HTR-8/SVneo (cell line): ENCODE measurements at places on chromosomes 5 and 9.

DNA sequence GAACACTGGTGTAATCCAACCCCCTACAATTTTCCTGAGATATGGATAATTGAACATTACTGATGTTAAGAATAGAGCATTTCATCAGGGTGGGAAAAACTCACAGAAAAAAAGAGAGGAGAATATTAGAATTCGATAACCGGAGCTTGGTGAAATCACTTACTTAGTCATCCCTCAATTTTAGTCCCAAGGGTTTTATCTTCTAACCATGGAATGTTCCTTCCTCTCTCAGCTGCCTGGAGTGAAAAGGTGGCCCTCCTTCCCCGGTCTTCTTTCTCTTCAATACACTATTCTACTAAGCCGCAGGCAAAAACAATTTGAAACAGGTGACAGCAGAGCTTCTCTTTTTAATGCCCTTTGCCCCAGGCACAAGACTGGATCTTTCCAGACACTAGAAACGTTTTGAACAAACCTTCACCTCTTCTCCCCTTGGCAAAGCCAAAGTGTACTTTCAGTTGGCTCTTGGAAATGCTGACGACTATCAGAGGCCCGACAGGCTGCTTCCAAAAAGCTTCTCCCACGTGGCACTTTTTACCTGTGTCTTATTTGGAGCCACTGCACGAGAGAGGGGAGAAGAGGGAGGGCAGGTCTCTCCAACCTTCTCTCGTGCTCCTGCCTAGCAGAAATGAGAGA is 543.9 kb downstream of the TLE1 start:
- no peak for DNase-seq

DNA sequence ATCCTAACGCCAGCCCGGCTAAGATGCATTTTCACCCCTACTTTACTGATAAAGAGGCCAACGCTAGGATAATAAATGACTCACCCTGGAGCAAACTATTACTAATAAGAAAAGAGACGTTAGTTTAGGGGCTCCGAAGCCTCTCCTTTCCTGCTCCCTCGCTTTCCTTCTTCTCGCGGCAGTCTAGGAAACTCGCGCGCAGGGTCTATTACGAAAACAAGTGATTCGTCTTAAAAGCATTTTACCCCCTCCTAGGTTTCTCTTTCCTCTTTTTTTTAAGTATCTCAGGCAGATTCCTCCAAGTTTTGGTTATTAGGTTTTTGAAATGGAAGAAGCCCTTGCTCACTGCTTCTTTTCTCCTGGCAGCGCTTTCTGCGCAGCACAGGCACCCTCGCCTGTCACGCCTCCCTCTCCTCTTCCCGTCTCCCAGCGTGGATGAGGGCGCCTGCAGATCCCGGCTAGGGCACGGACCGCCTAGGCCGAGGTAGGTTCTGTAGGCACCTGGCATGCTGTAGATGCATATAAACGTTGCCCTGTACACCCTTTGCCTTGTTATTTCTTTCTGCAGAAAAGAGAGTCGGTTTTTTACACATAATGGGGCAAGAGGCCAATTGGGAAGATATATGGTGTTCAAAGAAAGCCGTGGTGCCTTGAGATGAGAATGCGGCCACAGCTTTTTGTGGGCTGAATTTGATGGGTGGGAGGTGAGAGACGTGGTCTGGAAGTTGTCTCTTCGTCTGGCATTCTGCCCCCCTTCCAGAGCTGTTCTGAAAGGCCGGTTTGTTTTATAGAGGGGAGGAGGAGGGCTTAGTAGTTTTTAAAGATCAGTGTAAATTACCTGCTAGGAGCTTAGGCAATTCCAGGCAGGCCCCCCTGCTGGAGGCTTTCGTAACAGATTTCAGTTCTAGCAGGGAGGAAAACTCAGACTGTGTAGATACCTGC is 983 bp downstream of the GCNT1 start:
- peak; percentile 36 for DNase-seq

DNA sequence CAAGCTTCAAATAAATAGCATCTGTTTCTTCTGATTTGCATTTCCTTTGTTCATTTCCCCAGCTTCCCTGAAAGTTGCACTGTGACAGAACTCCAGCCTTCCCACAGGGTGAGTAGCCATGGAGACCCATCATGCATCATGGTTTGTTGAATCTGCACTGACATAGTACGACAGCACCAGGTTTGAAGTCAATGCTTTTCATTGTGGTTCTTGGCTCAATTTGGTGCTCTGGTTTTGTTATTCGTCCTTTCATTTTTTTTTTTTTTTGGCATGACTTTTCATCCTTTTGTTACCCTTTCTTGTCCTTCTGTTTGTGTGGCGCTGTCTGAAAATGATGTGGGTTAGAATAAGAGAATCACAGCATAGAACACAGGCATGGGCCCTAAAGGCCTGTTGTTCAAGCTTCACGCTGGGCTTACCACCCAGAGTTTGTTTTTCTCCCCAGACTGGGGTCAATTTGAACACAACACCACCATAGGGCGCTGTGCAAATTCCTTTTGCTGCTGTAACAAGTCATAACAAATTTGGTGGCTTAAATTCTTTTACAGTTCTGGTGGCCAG is 206.2 kb upstream of the CDH10 start:
- no peak for DNase-seq

DNA sequence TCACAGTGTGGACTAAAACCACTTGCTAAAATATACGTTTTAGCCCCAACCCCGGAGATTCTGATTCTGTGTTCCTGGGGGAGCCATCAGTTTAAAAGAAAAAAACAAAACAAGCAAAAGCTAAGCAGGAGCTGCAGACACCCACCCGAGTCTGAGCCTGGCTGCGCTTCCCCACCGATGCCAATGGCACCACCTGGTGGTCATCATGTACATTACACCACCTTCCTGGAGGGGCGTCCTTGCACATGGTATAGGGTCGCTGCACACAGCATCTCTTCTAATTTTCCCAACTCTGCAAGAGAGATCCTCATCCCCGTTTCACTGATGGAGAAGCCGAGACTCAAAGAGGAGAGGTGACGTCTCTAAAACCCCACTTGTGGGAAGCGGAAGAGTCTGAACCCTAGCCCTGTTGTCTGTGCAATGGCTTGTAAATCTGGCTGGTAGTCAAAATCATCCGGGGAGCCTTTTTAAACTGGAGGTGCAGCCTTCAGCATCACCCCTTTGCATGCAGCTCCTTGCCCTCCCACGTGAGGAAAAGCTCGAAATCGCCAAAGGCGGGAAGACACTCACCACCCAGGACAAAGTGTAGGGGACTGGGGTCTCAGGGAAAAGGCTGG is 23.1 kb upstream of the CNOT6 start:
- peak; percentile 74 for DNase-seq

DNA sequence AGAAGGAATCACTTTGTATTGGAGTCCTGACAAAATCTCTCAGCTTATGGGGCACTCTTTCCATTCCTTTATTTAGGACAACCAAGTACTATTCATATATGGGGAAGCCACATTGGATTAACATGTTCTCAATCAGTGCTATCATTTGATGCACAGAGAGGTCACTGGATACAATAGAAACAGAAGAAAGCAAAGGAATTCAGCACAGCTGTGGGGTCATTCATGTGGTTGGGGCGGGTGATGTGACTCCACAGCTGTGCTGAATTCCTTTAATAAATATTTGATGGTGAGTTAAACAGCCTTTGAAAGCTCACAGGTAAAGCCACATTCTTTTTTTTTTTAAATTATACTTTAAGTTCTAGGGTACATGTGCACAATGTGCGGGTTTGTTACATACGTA is 854 bp upstream of the TEX48 start:
- no peak for DNase-seq

DNA sequence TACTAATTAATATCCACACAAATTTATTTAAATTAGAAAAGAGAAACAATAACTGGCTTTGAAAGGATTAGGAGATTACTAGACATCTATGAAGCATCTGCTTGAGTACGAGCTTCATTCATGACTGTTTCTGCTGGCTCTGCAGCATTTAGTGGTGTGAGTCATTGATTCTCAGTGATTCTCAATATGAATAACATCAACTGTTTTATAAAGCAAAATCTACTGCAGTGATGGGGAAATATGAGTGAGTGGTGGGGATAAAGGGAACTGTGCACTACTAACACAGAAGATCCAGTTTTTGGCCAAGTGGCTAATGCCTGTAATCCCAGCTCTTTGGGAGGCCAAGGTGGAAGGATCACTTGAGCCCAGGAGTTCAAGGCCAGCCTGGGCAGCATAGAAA is 8.4 kb downstream of the FNBP1 start:
- no peak for DNase-seq
